Left lung (tissue), 14 donors: ENCODE measurements at places on chromosomes 4 and X.
A peak's percentile ranks its signal among the peaks of the same experiment; 100 is the strongest.

DNA sequence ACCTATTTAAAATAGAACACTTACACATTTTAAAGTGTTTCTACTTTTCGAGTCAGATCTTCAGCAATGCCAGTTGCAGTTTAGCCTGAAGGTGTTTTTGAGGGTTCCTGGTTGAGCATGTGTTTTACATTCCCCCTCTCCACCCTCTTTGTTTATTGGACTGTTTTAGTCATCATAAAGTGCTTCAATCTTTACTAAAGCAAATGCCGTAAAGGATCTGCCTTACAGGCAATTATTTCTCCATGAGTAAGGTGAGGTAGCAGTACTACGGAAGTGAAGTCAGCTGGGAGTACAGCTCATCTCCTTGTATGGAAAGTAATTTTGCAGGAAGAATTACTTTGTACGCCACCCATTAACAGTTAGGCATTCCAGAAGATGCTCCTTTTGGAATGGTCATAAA lies 36.9 kb downstream of the PDLIM5 start:
- no peak for DNase-seq

DNA sequence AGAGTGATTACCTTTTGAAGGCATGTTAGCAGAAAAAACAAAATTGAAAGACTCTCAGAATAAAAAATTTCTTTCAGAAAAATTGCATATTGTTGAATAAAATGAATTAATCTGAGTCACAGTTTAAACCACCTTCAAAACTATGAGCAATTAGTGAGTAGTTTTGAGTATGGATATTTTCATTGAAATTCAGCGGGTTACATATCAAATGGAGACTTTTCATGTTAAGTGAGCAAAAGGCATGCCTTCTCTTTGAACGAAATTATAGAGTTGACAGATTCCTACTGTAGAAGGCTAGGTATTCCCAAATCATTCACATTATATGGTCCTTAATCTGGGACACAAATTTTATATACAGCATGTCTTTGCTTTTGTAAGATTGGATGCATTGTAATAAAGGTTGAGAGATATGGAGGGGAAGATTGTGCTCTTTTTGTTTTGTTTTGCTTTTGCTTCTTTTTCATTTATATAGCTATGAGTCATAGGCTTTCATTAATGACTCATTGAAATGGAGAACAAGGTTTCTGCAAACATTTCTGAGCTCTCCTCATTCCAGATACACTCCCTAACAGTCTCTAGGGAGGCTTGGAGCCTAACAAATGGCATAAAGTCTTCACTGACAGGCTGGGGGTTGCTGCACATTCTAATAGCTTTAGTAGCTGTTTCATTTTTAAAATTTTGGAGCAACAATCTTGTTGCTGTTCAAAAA lies 21.6 kb downstream of the PCDH18 start:
- DNase-seq: no peak

DNA sequence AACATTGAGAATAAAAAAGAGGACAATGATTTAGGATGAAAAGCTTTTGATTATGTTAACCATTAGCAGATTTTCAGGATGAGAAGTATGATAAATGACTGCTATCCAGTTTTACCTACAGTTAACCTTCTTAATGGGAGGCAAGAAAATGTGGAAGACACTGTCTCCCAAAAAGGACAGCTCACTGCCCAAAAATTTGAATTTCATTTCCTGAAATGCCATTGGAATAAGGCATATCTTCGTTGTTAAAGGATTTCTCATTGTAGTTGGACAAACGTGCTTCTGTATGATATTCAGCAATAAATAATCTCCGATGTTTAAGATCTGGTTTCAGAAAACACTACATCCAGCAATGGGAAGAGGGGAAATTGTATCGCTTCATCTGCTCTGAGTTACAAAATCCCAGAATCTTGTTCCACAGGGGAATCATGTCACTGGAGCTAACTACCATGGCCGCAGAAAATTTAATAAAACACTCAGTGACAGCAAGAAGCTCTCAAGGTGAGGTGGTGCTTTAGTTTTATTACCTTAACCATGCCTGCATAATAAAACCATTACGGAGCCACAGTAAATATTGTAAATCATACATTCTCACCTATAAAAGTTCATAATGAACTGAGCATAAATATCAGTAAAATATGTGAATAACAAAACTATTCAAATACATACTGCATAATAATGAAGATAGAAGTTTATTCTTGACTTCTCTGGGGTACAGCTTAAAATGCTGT lies 552.3 kb downstream of the PCDH7 start:
- DNase-seq: no peak

GRCh38 chr4:145511913-145512522 lies 30.4 kb downstream of the SMAD1 start:
- DNase-seq: no peak

GRCh38 chr4:81754169-81754568 lies 282.5 kb upstream of the RASGEF1B start:
- DNase-seq: no peak

DNA sequence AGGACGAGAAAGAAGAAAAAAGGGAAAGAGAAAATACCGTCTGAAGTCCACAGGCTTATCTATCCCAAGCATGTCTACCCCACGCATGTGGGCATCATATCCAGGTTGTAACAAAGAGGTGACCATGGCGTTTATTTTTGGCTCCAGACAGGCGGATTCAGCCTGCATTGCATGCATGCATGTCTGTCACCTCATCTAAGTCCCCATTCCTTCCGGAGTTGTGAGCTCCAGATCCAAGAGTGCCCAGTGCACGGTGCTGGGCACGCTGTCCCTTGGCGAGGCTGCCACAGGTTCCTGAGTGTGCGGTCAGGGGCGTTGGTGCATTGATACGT lies 905 bp upstream of the GALNTL6 start:
- DNase-seq: no peak

DNA sequence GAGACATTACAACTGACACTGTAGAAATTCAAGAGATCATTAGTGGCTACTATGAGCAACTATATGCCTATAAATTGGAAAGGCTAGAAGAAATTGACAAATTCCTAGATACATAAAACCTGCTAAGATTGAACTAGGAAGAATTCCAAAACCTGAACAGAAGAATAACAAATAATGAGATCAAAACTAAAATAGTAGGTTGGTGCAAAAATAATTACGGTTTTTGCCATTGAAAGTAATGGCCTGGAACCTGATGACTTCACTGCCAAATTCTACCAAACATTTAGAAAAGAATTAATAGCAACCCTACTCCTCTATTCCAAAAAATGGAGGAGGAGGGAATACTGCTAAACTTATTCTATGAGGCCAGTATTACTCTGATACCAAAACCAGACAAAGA lies 824.9 kb downstream of the KLHL13 start:
- no peak for DNase-seq

DNA sequence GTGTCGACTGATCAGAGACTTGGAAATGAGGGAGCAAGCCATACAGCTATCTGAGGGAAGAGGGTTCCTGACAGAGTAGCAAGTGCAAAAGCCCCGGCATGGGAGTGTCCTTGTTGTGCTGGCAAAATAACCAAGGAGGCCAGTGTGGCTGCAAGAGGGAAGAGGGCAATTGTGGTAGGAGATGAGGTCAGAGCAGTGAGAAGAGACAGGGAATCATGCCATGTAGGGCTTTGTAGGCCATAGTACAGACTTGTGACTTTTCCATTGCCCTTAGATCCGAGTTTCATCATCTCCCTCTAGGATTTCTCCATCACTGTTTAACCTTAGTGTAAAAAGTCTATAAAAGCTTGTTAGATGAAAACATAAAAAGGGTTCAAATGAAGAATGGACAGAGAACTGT lies 76.2 kb downstream of the DOCK11 start:
- DNase-seq: no peak

- DNase-seq: no peak
Measured at GRCh38 chr4:4901877-4902276, 42.4 kb downstream of the MSX1 start.

DNA sequence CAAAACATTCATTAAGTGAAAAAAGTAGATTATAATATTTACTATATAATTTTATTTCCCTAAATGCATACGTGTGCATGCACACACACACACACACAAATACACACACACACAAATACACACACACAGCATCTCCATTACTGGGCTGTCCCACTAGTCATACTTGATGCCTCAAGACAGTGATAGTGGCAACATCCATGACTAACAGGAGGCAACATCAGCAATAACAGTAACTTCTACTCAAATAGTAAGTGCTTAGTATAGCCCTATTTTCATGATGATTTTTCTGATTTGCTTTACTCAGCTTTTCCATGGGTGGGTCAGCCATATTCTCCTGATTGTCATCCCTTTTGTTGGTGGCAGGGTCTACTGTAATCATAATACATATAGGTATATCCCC lies 325.9 kb upstream of the TEX13C start:
- no peak for DNase-seq

DNA sequence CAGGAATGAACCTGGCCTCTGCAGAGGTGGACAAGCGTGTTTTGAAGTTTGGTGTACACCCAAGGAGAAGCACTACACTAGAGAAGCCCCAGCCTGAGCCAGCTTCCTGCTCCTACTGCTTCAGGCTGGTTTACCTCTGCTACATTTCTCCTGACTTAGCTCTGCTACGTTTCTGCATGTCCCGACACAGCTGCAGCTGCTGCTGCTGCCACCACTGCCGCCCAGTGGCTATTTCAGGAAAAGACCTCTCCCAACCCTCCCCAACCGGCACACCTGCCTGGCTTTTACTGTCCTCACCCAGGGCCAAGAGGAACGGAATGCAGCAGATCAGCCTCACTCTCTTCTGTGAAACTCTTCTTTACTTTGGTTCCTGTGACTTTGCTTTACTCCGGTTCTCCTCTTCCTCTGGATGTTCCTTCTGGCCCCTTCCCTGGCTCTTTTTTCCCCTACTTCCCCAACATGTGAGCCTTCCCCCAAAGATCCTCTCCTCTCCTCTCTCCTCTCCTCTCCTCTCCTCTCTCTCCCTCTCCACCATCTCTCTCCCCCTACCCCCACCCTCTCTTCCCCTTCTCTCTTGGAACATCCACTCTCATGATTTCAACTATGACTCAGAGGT lies 3.1 kb upstream of the P2RY4 start:
- DNase-seq: peak; percentile 39

DNA sequence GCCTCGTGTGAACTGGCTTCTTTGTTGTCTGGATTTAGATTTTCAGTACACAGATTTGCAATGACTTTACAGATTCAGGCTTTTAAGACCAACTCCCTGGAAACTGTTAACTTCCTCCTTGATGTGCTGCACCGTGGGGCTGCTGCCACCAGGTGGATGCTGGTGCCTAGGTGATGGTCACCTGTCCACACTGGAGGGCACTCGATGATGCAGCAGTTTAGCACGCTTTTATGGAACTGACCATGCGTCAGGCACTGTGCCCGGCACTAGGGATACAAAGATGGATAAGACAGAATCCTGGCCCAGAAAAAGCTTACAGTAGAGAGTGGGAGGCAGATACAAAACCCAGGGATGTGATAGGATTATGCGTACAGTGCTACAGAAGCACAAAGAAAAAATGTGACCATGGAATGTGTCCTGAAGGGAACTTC lies 180.7 kb downstream of the CEP135 start:
- no peak for DNase-seq

- no peak for DNase-seq
Measured at GRCh38 chr4:185879666-185880312, 67.8 kb upstream of the SORBS2 start.
